Cerebellar nuclear complex (tissue), 1 donor: ENCODE measurements at places on chromosomes 6 and 20.

GRCh38 chr6:32713241-32713640, 27.9 kb upstream of the HLA-DQA2 start:
- no peak for DNase-seq

- no peak for DNase-seq
Observed at GRCh38 chr6:167962711-167963110, 34.8 kb upstream of the KIF25 start.

DNA sequence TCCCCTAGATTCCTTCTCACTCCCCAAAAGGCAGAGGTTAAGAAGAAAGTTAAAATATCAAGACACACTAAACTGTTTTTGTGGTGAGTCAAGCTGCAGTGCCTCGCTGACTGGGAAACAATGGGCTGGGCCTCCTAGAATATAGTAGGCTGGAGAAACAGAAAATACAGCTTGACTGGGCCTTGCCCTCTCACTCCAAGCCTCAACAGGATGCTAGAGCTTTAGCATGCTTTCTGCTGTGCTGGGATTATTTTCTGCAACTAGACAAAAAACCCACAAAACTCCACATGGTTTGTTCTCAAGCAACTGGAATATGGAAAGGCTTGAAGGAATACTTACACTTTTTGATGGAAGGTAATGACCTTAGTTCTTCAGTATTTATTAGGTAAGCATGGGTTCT, 27.9 kb downstream of the FOXO3 start:
- DNase-seq, result no peak

DNA sequence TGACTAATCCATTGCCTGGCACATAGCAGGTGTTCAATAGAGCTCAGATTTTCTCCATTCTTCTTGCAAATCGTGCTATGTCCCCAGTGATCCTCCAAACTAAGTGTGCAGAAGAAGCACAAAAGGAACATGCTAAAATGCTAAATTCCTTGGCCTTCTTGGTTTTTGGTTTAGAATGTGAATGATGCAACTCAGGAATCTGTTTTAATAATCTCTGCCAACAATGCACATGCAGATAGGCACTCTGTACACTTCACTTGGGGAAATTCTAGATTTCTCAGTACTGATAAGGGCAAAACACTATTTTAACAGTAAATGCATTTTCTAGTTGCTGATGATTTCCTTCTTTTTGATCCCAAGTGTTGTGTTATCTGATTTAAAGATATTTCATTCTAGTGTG, 35.2 kb downstream of the SLC22A1 start:
- no peak for DNase-seq

- DNase-seq, result no peak
Observed at GRCh38 chr6:139343052-139343750, 31.2 kb downstream of the CITED2 start.

DNA sequence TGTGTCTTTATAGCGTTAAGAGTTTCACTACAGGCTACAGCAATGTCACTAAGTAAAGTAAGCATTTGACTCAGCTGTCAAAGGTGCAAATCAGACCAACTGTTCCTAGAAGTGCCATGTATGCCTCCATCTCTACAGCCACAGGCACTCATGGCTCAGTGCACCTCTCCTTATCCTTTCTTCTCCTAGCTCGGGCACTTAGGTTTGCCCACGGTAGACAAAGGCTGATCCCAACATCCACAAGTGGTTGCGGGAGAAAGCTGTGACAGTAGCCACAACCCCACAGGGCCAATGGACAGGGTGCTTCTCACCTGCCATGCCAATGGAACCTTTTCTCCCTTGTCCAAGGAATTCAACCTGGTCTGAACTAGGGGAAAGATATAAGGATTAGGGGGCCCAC, 228.5 kb upstream of the EXOC2 start:
- DNase-seq, result no peak

DNA sequence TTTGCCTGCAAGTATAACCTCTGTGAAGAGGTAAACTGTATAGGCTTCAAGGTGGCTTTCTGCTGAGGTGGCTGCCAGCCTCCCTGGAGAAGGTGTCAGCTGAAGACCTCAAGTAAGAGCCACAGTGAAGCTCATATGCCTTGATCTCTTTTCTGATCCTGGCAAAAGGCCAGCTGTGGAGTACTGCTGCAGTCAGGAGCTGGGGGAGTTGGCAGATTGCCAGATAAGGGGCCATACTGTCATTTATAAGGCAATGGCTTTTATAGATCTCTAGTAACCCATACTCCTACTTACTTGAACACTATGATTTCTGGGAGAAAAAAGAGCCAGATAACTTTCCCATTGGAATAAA, 8.8 kb upstream of the CEP85L start:
- no peak for DNase-seq
